ENCODE measurements at places on chromosomes 3 and 15. TPM values are rescaled to one million over a fixed set of nuclear protein-coding genes. Genes with fewer than 3 reads are reported as not detected.
A peak's percentile ranks its signal among the peaks of the same experiment; 100 is the strongest.

- peak; percentile 43 for DNase-seq
Measured at GRCh38 chr3:14793126-14793857, 25.5 kb upstream of the FGD5 start.

GRCh38 chr3:115448851-115449250 lies 174.5 kb upstream of the GAP43 start:
- DNase-seq, result no peak

DNA sequence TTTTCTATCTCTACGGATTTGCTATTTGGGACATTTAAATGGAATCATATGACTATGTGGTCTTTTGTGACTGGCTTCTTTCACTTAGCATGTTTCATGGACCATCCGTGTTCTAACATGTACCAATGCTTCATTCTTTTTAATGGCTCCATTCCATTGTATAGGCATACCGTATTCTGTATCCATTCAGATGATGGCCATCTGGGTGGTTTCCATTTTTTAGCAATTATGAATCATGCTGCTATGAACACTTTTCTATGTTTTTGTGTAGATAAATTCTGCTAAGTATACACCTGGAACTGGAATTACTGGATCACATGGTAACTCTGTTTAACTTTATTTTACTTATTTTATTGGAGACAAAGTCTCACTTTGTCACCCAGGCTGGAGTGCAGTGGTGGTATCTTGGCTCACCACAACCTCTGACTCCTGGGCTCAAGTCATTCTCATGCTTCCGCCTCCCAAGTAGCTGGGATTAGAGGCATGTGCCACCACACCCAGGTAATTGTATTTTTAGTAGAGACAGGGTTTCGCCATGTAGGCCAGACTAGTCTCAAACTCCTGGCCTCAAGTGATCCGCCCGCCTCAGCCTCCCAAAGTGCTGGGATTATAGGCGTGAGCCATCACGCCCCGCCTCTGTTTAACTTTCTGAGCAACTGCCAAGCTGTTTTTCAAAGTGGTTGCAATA lies 13.4 kb downstream of the UBP1 start:
- DNase-seq, result peak; percentile 52

DNA sequence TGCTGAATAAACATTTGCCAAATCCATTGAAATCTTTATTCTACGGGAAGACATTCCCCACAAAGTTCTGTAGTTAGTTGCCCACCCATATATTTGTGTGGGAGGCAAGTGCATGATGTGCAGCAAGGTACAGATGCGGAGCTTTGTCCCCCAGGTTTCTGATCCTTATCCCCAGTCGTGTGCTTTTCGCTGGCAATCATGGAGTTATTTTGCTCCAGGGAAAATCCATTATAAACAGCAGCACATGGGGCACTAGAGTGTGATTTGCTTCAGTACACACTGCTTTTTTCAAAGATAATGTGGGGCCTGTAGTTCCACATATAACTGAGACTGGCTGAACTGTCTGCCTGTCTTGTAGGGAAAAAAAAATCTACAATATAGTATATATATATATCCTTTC lies 132.1 kb downstream of the FEZF2 start:
- no peak for DNase-seq

DNA sequence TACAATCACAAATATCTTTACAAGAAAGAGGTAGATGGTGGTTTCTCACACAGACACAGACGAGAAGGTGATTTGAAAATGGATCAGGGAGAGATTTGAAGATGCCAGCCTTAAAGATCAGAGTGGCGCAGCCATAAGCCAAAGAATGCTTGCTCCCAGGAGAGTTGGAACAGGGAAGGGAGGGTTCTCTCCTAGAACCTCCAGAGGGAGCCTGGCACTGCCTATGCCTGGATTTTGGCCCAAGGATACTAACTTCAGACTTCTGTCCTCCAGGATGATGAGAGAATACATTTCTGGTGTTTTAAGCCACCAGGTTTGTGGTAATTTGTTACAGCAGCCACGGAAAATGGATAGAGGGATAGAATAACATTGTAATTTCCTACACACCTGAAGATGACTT lies 279.1 kb downstream of the FAM43A start:
- DNase-seq, result no peak

GRCh38 chr3:23831517-23832394 lies 26.0 kb downstream of the UBE2E1 start:
- no peak for DNase-seq

LTF gene
- total RNA-seq, result 0.23 TPM

ARL14 gene
- not detected for total RNA-seq

IQCF5 gene
- not detected for total RNA-seq

SLC27A2 gene
- 6.8 TPM for total RNA-seq

DNAH1 gene
- total RNA-seq, result 3.0 TPM

C3orf18 gene
- total RNA-seq, result 12.3 TPM

CELF6 gene
- total RNA-seq, result 0.36 TPM

GPR27 gene
- 4.4 TPM for total RNA-seq

ROBO2 gene
- 1.9 TPM for total RNA-seq

Measured in endodermal cell (in vitro differentiated cells).